Left ventricle myocardium superior (tissue), 1 donor: ENCODE measurements at places on chromosomes 6 and 20. TPM values are rescaled to one million over a fixed set of nuclear protein-coding genes. Genes with fewer than 3 reads are reported as not detected.

DNA sequence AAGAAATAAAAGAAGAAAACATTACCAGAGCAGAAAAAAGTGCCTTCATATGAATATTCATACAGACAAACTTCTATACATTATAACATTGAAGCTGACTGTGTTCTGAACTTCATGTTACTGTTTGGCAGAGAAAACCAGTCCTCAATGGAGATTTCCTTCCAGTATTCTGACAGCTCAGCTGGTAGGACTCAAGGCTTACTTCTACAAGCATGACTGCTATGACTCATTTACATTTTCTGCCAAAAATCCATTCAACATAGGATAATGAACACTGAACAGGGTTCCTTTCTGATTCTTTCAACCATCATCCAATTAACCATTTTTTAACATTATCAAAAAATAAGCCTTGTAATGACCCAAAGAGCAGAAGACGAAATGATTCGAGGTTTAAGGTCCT is 25.4 kb downstream of the COL9A1 start:
- no peak for DNase-seq

LINC00237 gene
- not detected for total RNA-seq

CD24 gene
- 0.99 TPM for total RNA-seq

GRCh38 chr6:33670086-33670660 is 41.3 kb downstream of the UQCC2 start:
- DNase-seq, result no peak

GRCh38 chr6:409370-409972 is 17.9 kb downstream of the IRF4 start:
- DNase-seq, result no peak

- DNase-seq, result no peak
Measured at GRCh38 chr6:87093651-87094050, 1.3 kb downstream of the CGA start.

RAB5IF gene
- 53.4 TPM for total RNA-seq

IL17F gene
- not detected for total RNA-seq

WFDC12 gene
- total RNA-seq, result not detected

DNA sequence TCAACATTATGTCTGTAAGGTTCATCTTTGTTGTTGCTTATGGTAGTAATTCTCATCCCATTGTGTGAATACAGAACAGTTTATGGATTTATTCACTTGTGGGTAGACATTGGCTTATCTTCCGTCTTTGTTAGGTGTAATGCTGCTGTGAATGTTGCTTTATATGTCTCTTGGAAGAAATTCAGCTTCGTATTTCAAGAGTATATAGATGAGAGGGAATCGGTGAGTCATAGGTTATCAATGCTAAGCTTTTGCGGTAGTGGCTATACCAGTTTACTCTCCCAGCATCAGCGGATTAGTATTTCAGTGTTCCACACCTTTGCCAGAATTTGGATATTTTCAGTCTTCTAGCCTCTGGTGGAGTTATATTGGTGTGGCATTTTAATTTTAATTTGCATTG is 77.8 kb downstream of the ZFAND3 start:
- DNase-seq, result no peak

DNA sequence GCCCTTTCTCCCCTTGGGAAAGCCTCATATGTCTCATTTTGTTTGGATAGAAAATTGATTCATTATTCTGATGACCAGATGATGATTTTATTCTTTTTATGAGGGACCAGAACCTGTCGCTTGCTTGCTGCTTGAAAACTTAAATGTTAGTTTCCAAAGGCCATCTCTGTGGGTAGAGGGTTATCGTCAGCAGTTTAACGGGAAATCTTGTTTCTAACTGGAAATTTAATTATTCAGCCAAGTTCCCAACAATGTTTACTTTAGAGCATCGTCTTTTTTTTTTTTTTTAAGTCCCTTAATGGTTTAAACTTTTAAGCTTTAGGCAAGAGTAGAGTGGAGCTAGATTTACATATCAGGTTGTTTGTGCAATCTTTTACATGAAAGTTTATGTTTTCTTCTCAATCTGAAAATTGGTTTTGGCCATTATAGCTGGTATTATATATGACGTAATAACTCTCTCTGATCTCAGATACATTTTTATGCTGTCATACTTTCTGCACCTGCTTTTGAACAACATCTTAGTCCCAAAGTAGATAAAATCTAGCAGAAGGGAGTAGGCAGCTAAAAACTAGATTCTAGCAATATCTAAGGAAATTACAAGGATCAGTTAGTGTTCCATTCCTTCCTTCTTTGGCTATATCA is 93.9 kb downstream of the FOXO3 start:
- no peak for DNase-seq

DNA sequence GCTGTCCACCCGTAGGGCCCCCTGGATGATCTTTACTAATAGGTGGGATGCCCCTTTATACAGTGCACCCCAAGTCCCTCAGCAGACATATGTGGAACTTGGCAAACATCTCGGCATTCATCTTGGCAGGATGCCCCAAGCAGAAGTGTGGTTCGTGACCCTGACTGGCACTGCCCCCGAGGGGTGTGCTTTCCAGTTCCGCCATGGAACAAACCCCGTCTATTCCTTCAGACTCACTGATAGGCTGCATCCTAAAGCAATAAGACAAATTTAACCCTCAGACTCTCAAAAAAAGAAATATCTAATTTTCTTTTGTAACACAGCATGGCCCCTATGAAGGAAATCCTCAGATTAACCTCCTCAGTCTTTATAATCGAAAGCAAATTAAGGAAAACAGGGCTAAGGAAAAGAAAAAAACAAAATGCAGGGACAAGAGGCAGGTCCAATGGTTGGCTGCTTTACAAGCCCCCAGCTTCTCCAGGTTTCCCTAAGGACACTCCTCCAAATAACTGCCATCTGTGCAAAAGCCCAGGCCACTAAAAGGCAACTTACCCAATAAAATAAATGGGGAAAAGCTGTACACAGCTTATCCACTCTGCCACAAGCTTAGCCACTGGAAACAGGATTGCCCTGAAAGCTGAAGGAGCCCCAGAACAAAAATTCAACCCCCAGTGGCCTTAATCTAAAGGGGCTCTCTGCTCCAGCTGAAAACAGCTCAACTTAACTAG is 30.5 kb upstream of the RIPK1 start:
- no peak for DNase-seq

SIRPB1 gene
- 0.82 TPM for total RNA-seq

DNA sequence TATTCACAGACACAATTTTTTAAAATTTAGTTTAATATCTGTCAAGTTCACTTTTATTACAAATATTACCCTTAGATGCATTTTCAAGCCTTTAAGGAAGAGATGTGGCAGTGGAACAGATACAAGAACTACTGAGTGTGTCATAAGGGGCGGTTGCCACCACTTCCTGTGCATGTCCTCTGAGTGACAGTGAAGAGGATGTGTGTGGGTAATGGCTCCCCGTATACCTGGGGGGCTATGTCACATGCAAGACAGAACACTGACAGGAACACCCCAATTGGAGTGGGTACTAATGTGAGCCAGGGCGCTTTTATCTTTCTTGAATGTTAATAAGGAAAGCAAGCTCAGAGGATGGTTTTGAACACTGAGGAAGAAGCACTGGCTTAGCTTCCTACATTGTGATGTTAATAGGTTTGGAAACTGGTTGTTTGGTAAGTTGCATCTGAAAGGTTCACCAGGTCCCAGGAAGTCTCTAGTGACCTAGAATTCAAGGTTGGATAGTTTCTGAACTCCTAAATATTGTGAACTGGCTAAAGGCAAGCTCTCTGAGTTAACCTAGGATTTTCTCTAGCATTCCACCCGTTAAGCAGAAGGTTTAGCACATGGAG is 83.4 kb upstream of the ASF1A start:
- no peak for DNase-seq
